ENCODE measurements at places on chromosomes 11 and 22.

DNA sequence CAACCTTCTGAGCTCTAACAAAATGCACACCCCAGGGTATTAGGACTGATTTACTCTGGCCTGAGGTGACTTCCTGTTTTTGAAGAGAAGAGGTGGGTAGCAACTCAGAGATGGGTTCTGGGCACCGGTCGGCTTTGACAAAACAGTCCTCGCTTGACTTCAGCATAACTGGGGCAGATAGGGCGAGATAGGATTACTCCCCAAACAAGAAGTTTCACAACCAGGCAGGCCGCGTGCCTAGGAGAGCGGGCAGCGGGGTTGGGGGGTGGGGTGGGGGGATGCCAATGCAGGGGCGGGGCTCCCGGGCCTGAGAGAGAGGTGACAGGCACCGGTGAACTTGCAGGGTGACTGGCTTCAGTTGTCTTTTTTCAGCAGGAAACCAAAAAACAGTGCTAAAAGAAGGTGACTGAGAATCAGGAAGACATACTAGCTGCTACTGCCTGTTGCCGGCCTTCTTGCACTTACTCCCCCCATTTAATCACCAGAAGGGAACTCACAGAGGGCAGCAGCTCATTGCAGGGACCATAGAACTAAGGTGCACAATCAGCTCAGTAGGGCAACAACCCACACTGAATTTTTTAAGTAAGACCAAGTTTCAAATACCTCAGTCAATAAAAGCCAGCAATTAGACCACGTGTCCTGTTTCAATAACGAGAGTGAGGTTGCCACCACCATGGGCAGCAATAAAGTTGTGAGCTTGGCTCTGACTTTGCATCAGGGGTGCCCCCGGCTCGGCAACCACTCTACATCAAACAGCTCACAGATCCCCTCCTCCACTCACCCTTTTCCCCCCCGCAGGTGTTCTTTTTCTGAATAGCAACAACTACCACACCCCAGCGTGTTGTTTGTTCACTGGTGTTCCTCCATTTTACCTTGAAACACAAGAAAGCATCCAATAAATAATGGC, 37.2 kb upstream of the ETS1 start:
- DNase-seq, result peak; percentile 68

- DNase-seq, result no peak
Measured at GRCh38 chr22:38861170-38861876, 10.7 kb downstream of the CBX6 start.

DNA sequence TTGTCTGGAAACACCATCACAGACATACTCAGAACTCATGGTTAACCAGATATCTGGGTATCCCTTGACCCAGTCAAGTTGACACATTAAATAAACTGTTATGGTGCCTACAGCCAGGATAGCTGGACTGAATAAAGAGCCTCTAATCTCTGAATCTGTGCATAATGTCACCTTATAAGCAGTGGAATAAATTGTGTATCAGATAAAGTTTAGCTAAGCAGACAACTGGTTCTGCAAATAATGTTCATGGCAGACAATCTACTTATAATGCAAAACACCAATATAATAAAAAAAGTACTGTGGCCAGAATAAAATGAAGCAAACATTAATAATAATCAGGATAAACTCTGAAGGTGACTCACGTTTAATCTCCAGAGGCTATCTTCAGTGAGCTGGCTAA, 628.5 kb upstream of the FAT3 start:
- DNase-seq, result no peak

DNA sequence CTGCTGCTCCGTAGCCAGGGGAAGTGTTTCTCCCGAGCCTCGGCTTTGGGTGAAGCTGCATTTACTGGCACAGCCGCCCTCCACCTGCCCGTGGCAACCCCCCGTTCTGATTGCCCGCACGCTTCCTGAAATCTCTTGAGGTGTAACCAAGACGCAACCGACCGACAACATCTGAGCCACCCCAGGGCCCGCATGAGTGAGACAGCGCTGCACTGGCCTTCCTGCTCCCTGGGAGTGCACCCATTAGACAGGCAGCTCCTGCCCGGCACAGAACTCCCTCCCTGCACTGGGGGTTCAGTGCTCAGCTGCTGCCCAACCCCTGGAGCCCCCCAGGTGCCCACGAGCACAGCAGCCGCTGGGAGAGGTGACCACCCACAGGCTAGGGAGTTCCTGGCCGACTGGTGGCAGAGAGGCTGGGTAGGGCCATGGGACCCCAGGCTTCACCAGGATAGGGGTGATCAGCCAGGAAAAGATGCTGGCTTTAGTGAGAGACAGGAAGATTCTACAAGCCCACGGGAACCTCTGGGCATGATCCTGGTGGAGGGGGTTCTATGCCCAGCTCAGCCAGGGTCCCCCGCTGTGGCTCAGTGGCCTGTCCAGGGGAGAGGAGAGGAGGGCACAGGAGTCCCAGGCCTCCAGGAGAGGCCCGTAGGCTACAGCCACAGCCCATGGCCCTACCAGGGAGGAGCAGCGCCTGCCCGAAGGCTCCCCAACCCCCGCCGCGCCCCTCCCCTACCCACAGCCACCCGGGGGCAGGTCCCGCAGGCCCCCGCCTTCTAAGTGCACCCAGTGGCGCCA, 14.6 kb downstream of the PLXNB2 start:
- DNase-seq, result no peak

- DNase-seq, result no peak
Measured at GRCh38 chr11:74849525-74850391, 99.1 kb downstream of the XRRA1 start.

GRCh38 chr11:114738954-114739353, 60.6 kb downstream of the NXPE2 start:
- DNase-seq, result peak; percentile 27

GRCh38 chr11:72436661-72437060, 2.3 kb upstream of the CLPB start:
- no peak for DNase-seq

- DNase-seq, result no peak
Measured at GRCh38 chr11:126072801-126073594, 10.3 kb upstream of the CDON start.

DNA sequence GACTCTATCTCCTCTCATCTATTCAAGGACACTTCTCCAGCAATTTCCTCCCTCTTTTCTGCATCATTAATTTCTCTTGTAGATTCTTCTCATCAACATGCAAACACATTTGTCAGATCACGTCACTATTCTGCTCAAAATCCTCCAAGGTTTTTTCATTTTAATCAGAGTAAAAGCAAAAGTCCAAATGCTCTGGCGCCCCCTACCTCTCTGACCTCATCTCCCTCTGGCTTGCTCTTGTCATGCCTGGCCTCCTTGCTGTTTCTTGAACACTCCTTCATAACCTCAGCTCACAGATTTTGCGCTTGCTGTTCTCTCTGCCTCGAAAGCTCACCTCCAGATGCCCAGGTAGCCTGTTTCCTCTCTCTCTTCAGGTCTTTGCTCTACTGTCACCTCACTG, 22.4 kb downstream of the RTCB start:
- no peak for DNase-seq

DNA sequence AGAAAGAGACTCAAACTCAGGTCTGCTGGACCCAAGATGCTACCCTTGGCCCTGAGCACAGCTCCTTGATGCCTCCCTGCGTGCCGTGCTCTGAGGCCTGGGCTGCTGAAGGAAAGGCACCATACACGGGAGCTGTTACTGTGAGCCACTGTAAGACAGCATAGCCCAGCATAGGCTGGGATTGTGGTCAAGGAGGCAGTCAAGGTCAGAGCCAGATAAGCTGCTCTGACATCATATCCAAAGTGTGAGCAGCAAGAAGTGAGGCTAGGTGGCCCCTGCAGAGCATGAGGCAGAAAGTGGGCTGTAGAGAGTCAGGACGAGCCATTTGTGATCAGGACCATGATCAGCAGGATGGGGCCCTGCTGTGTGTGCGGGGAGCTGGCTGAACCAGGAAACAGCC, 7.7 kb downstream of the SLC22A8 start:
- no peak for DNase-seq

Measured in stimulated activated CD4-positive, alpha-beta T cell treated with anti-CD3 and anti-CD28 coated beads, Interleukin-4, amount 100 ng/mL, for 24 hours (primary cell).